ENCODE measurements at places on chromosomes 11 and 22.

- no peak for DNase-seq
Measured at GRCh38 chr11:78340530-78340929, 77.1 kb downstream of the GAB2 start.

DNA sequence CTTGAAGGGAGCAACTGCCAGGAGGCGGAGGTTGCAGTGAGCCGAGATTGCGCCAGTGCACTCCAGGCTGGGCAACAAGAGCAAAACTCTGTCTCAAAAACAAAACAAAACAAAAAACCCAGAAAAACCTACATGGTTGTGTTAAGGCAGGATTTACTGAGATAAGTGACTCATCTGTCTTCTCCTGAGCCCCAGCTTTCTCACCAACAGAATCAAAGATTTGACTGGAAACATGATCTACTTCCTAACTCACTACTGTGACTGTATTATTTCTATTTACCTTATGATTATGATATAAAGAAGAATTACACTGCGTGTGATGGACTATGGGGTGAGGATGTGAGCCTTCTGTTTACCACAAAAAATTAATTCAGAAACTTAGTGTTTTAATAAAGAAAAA is 21.8 kb downstream of the FAM118B start:
- DNase-seq = no peak

DNA sequence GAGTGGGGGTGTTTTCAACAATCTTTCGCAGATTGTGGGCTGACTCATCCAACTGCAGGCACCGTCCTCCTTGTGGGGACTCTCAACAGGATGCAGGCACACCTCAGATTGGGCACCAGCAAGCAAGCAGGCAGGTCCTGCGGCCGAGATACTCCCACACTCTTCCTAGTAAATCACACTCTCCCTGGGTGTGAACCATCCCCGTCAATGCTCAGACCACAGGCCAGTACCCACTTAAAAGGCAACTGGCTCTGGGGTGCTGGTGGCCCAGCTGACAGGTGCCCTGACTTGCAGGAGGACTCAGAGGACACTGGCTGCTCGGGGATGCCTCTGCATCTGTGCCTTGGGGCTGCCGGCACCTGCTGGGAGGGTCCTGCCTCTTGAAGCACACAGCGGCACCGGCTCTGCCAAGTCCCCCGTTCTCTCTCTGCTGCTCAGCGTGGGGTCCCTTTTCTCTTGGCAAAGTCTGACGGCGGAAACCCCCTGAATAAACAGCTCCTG is 282.5 kb downstream of the CTTN start:
- no peak for DNase-seq

DNA sequence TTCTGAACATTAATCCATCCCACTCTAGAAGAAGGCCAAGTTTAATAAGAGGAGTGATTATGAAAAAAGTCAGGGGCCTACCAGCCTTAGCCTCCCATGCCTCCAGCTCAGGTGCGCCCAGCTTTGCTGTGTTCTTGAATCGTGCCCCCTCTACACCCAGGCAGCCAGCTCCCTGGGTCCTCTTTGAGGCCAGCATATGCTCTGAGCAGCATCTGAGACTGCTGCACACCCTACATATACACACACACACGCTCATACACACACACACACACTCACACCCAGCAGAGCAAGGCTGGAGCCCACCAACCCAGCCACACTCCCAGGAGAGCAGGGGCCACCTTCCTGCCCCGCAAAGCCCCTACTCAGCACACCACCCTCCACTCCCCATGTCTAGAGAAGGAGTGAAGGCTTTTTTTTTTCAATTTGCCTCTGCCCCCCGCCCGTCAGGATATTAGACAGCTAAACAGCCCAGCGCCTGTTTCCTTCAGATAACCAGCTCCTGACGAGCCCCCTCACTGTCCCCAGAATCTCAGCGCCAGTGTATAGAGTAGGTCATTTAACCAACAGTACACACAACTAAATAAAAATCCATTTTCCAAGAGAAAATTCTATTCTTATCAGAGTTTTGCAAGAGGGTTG is 121.6 kb downstream of the BUD13 start:
- no peak for DNase-seq

DNA sequence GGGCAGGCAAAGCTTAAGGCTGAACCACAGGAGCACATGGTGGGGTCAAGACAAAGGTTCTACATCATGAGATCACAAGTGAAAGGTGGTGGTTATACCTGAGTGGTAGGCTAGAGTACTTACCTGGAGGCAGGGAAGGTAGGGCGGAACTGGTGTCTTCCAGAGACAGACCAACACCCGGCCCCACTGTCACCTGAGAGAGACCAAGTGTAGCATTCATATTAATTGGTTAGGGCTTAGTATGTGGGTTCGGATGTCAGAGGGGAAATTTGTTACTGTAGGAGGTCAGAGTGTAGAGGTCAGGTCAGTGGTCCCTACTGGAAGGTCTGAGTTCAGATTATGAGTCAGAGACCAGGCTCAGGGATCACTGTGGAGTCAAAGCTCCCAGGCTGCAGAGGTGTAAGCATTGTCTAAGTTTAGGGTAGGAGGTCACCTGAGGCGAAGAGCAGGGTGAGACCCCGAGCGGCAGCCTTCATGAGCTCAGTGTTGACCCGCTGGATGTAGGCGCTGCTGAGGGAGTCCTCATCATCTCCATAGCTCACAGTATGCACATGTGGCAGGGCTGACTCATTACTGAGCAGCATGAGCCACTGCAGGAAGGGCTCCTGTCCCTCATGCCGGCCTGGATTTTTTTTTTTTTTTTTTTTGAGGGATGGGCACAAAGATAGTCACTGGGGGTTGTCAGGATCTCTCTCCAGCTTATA is 3.2 kb downstream of the TPP1 start:
- DNase-seq = no peak

GRCh38 chr11:12388173-12388572 is 10.8 kb downstream of the PARVA start:
- DNase-seq = no peak

DNA sequence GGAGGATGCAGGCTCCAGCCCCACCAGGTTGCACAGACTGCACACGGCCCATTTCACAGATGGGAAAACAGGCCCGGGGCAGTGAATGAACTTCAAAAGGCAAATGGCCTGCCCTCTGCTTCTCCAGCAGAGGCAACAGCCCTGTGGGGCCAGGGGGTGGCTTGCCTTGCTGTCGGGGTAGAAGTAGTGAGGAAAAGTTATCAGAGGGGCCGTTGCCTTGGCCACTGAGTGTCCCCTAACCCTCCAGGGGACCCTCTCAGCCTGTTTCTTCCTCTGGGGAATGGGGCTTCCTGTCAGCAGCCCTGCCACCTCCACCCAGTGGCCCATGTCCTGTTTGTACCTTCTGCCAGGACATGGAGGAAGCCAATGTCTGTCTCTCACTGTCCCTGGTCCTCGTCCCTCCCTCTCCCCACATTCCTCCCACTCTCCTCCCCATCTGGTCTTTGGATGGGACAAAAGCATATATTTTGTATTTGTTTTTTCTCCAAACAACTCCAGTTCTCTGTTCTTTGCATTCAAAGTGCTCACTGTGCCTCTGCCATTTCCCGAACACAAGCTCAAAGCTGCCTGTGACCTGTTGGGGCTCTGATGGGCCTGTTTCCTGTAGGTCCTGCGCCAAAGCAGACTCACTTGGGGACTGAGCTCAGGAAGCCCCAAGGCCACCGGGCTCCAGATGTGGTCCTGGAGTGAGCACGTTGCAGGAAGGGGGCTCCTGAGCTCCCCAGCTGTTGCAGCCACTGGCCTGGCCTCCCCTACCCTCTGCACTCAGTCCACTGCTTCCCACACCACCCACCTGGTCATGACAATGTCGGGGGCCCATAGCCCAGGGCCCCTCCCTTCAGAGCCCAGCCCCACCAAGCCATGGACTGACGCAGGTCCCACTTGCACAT is 9.5 kb downstream of the MAP4K2 start:
- DNase-seq = no peak

GRCh38 chr11:2328021-2328420 is 26.2 kb downstream of the TSPAN32 start:
- no peak for DNase-seq
